Body of pancreas (tissue), 4 donors: ENCODE measurements at places on chromosomes 2 and 18. TPM values are rescaled to one million over a fixed set of nuclear protein-coding genes. Genes with fewer than 3 reads are reported as not detected.

MTCL1 gene
- total RNA-seq: 27.7 TPM

DSG1 gene
- under 0.01 TPM for total RNA-seq

COLEC11 gene
- total RNA-seq: 11.5 TPM

ASXL3 gene
- 3.6 TPM for total RNA-seq

GAREM1 gene
- total RNA-seq: 16.1 TPM

LIMS3 gene
- total RNA-seq: 4.7 TPM

CIB4 gene
- not detected for total RNA-seq

IL1RL2 gene
- total RNA-seq: not detected
